ENCODE measurements at places on chromosomes 7 and 10.

- DNase-seq = peak; percentile 83
Observed at GRCh38 chr7:96709381-96710228, at the start of gene SEM1. SEM1 (minus strand) TSS chr7:96709846; CDS start chr7:96709763, 83 bp downstream.

DNA sequence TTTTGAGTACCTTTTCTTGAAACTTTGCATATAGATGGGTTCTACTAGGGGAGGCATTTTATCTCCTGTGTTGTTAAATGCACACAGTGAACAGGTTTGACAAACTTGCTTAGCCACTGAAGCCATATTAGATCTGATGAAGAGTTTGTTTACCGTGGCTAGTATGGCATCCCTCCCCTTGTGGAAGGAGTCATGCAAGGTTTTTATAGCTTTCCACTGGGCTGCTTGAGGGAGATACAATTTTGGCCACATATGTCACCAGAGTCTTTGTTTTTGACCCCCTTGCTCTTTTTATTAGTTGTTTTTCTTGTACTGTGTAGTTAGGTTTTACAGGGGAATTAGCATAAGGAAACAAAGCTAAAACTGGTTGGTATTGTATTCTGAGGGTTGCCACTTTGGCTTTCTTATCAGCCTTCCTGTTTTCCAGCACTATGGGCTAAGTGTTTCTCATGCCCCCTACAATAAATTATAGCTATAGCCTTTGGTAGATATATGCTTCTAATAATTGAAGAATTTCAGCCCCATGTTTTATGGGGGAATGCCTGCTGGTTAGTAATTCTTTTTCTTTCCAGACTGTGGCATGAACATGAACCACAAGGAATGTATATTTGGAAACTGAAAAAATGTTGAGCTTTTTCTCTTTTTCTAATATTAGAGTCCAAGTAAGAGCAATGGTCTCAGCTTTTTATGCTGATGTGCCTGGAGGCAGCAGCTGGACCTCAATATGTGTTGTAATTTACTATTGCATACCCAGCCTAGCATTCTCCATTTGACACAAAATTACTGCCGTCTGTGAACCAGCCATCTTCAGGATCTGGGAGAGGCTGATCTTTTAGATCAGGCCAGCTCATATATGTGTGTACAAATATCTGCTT, 18.4 kb upstream of the STEAP2 start:
- no peak for DNase-seq

- no peak for DNase-seq
Observed at GRCh38 chr7:80675090-80675489, 36.6 kb downstream of the CD36 start.

DNA sequence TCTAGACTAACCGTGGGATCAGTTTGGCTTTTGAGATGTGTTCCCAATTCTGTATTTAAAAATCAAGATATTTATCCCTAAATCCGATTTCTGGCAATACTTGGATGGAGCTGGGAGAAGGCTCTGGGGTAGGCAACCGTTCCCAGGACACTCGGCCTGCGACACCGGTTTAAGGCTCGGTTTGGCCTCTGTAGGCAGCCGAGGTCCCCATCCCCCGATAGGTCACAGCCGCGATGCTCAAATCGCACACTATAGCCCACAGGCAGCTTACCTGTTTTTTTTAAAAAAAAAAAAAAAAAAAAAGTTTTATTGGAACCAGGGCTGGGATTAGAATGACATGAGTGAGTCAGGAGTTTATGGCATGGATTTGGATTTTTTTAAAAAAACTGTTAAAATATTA, 729 bp upstream of the TAF3 start:
- DNase-seq = no peak

- no peak for DNase-seq
Observed at GRCh38 chr7:65239707-65240352, 133.8 kb upstream of the ZNF92 start.

DNA sequence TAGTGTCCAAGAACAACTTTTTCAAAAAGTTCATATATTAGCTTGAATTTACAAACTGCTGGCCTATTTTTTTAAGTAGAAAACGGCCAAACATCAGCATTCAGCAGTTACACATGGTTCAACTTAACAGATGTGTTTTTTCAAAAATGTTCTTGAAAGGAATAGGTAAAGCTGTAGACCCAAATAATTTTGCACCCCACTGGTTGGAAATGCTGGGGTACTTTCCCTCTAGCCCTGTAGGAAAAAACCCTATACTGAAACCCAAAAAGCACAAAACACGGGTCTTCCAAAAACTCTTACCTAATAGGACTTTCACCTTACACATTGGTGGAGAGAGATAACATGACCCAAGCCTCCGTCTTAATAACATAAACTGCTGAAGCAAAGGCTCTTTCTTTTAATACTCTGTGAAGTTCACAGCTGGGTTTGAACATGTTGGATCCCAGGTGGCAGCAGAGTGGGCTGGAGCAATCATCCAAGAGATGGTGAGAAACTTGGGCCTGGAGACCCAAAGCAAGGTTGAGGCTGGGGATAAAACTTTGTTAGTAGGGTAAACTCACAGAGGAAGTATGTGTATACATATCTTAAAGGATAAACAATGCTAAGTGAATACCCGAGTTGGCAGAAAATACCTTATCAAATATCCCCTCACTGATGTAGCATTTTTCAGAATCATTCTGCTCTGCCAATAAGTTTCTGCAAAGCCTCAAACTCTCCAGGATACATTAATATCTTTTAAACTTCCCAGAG, 629 bp upstream of the DNAJC9 start:
- no peak for DNase-seq

GRCh38 chr7:107953924-107954303, 49.0 kb downstream of the LAMB1 start:
- DNase-seq = no peak

GRCh38 chr10:45199205-45199740, 116.1 kb downstream of the OR13A1 start:
- DNase-seq = no peak

- DNase-seq = no peak
Observed at GRCh38 chr7:48058990-48059389, 23.6 kb downstream of the C7orf57 start.
